ENCODE measurements at places on chromosomes 5 and 9.

GRCh38 chr9:127505396-127506116 is 54.2 kb downstream of the LRSAM1 start:
- DNase-seq: no peak

GRCh38 chr9:120942186-120943001 is 15.8 kb upstream of the TRAF1 start:
- DNase-seq: no peak

DNA sequence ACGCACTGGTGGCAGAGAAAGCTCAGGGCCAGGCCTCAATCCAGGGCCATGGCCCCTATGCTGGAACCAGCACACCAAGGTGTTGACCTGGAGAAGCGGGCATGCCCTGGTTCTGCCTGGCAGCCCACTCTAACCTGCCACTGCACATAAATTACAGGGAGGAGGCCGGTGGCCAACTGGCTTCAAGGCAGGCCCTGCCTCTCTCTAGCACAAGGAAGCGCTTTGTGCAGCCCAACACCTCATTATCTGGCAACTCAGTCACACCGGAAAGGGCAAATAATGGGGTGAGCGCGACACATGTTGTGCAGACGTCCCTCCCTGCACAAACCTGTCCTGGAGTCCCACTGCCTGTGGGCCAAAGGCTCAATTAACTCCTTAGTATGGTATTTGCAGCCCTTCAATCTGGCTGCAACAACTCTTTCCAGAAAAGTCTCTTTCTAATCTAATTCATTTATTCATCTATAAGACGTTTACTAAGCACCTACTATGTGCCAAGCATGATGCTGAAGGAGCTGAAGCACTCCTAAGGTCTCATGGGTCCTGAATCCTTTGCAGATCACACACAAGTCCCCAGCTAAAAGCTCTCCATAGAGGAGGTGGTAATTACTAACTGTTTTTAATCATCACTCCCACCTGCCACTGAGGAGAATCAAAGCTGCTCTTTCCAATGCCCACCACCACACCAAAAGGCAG is 24.9 kb downstream of the SHB start:
- no peak for DNase-seq

DNA sequence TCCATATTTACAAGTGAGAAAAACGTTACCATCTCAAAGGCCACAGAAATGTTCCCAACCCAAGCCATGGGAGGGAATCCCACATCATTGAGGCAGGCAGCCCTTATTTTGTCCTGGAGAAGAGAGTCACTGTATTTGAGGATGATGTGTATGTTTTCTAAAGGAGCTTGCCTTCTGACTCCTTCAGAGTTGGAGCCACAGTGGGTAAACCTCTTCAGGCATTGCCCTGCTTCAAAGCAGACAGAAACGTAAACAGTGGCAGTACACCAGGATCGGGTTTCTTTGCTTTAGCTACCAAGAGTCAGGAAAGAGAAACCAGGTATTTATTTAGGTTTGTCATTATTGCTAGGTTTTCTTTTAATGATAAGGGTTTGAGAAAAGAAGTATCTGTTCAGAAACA is 45.7 kb downstream of the MUSK start:
- peak; percentile 84 for DNase-seq

- no peak for DNase-seq
Observed at GRCh38 chr5:172454358-172455086, at the start of gene SH3PXD2B. SH3PXD2B (minus strand) TSS chr5:172454525; CDS start chr5:172454352, 173 bp downstream.

DNA sequence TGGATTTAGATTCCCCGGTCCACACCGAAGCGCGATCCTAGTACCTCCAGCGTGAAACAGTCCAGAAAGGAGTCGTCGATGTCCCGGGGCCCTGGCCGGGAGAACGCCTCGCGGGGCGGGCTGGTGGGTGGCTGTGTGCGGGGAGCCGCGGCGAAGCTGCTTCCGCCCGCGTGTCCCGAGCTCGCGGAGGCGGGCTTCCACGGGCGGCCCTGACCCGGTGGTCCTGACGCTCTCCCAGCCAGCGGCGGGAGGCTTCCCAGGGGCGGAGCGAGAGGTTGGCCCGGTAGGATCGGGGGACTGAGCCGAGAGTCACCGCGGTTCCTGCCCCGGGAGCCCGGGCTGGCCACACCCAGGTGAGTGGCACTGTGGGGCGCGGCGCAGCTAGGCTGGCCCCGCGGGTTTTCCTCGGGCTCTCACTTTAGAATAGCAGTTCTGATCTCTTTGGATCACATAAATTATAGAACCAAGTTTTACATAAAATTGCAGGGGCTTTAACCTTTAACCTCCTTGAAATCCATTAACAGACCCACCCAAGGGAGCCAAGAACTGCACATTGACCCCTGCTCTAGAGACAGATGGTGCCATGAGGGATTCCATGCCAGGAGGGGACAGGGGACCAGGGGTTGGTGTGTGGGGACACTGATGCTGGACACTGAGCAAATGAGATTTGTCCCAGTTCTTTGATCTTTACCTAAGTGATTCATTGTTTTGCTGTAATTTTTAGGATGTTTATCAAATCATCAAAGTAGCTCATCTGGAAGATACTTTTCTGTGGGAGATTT is 29.2 kb upstream of the IL31RA start:
- no peak for DNase-seq

DNA sequence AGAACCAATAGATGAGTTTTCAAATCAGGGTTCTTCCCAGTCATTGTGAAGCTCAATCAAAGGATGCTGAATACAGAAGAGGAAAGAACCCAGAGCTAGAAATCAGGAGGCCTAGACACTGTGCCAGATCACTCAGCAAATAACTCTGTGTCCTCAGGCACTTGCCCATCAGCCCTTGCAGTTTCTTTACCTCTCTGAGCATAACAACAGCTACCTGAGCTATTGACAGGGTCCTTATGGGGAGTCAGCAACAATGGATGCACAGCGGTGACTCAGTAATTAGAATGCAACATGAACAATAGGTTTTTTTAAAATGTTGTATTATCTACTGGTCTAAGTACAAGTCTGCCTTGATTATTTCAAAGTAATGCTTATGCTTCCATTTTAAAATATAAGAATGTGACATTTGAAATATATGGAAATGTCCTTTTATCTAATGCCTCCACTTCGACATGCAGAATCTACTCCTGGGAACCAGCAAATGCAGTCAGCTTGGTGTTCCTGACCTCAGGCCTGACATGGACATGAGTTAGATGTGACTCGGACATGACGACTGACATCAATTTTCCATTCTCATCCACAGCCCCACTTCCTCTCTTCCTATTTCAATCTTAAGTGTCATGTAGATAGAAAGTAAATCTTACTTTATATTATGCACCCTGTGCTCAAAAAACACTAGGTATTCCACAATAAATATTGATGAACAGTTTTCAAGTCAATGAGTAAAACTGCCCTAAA is 155.0 kb downstream of the TLE1 start:
- no peak for DNase-seq

- DNase-seq: no peak
Observed at GRCh38 chr9:81559197-81559596, 130.2 kb downstream of the TLE1 start.

All from NCI-H2029 treated with DMSO at 0.1 percent for 48 hours (cell line).